ENCODE measurements at places on chromosomes 7 and 10.

DNA sequence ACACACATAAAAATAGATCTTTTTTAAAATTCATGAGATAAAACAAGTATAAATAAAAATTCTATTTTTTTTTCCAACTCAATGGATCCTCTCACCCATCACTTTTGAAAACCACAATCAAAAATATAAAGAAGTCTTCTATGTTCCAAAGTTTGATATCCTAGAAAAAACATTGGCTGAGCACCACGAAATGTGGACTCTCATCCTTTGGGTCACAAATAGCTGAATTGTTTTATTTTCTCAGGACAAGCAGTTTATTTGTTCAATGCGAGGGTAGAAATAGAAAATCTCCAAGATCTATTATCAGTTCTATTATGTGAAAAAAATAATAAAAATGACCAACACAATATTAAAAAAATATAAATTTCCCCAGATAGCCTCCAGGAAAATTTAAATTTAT lies 310.5 kb upstream of the DGKB start:
- no peak for DNase-seq

- DNase-seq: no peak
Measured at GRCh38 chr10:27088119-27089044, 11.9 kb downstream of the ANKRD26 start.

DNA sequence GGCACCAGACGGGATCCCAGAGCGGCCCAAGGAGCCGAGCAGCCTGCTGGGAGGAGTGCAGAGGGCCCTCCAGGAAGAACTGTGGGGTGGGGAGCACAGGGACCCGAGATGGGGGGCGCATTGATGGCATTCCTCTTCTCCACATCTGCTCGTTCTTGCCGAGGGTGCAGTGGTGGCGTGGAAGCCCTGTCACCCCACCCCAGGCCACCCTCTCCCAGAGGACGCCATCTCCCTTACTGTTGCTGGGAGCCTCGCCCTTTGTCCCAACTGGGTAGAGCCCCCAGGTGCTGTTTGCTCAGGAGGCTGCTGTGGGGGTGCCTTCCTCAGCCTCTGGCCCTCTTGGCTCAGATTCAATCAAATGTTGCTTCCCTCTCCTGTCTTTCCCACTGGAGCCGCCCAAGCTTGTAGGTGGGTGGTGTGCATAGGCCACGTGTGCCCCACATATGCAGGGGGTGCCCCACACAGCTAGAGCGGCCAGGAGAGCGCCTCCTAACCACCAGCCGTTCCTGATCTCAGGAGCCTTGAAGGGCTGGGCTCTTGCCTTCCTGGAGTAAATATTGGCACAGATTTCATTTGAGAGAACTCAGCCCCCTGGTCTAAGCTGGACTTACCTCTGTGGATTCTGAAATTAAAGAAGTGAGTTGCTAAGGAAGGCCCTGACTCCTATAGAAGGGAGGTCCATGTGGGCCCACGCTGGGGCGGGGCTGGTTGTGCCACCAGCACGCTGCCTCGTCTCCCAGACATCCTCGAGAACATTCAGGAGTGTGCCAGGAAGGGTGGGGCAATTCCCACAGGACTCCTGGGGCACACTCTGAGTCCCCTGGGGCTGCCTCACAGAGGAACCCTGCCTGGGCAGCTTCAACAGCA lies 39.2 kb downstream of the ZNF467 start:
- DNase-seq: no peak

GRCh38 chr10:93993782-93994437 lies at the start of gene PLCE1:
TSS of gene PLCE1 (plus strand) at chr10:93993931. CDS start at chr10:94031047, 37,116 bp downstream.
- no peak for DNase-seq

GRCh38 chr10:61921143-61921542 lies 19.6 kb downstream of the ARID5B start:
- DNase-seq: no peak

GRCh38 chr7:143455942-143456341 lies 12.7 kb downstream of the TAS2R60 start:
- DNase-seq: no peak

- no peak for DNase-seq
Measured at GRCh38 chr10:7559386-7559785, 107.4 kb downstream of the ITIH5 start.

DNA sequence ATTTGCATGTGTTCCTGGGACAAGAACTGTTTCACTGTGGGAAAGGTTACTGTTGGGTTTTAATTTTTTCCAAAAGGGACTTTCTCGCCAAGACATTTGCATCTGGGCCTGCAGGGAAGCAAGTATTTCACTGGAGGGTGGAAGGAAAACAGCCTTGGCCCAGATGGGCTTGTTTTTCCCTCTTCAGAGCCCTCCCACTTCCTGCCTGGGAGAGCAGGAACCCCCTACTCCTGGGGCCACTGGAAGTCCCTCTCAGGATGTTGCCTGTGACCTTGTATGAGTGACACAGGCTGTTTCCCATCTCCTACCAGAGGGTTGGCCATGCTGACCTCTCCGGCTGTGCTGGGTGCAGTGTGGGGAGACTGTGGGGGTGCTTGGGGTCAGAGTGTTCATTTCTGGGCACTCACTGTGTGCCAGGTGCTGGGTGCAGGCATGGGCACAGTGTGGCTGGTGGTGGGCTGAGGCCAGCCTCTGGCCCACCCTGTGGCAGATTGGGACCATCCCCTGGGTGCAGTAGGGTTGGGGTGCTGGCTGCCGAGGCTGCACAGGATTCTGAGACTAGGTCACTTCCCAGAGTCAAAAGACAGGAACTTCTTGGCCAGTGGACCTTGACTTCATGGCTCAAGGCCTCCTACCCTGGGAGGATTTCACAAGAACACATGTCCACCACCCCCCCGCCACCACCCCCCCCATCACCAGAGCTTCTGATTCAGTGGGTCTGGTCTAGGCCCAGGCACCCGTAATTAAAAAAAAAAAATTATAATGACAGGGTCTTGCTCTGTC lies 10.2 kb downstream of the TSPAN15 start:
- no peak for DNase-seq

GRCh38 chr7:24800667-24801066 lies 43.4 kb upstream of the GSDME start:
- DNase-seq: no peak

GRCh38 chr10:131251146-131251541 lies 60.4 kb downstream of the TCERG1L start:
- DNase-seq: no peak

GRCh38 chr10:1687623-1688150 lies 49.6 kb downstream of the ADARB2 start:
- DNase-seq: no peak

- no peak for DNase-seq
Measured at GRCh38 chr7:3188946-3189345, 112.1 kb upstream of the SDK1 start.

- peak; percentile 86 for DNase-seq
Measured at GRCh38 chr7:101998029-101998905, 180.8 kb downstream of the CUX1 start.

GRCh38 chr7:95027234-95027872 lies 120.0 kb downstream of the PPP1R9A start:
- no peak for DNase-seq

- DNase-seq: no peak
Measured at GRCh38 chr10:86291616-86292340, 74.8 kb downstream of the GRID1 start.

DNA sequence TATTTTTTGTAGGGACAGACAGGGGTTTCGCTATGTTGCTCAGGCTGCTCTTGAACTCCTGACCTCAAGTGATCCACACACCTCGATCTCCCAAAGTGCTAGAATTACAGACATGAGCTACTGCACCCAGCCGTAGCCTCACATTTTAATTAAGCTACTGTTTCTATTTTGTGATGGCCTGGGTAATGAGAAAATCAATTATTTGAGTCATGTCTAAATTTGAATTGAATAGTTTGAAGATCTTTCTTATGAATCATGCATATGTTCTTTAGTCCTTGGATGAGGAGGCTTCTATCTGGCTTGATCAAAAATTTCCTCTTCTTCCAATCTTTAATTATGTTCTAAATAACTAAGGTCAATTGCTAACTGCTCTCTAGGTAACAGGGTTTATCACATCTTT lies 175.0 kb downstream of the REEP3 start:
- DNase-seq: no peak
